PC-9 (cell line): ENCODE measurements at places on chromosomes 11 and 22. TPM values are rescaled to one million over a fixed set of nuclear protein-coding genes. Genes with fewer than 3 reads are reported as not detected.

CCDC73 gene
- not detected in 2 replicates for total RNA-seq

GRAMD1B gene
- total RNA-seq = 3.2 and 5.8 TPM in 2 replicates

FZD4 gene
- 2.6 TPM in 2 replicates for total RNA-seq

GAL3ST1 gene
- total RNA-seq = 0.52 TPM in 1 of 2 replicates, not detected in the other

OAF gene
- 45.6 and 66.1 TPM in 2 replicates for total RNA-seq

C11orf16 gene
- total RNA-seq = not detected in 2 replicates

ZNF408 gene
- total RNA-seq = 13.8 and 16.2 TPM in 2 replicates

LARGE1 gene
- 12.5 and 18.3 TPM in 2 replicates for total RNA-seq

A4GALT gene
- total RNA-seq = 17.1 and 19.3 TPM in 2 replicates

TRIM3 gene
- total RNA-seq = 7.1 and 9.0 TPM in 2 replicates

SEPTIN3 gene
- total RNA-seq = 1.2 and 1.5 TPM in 2 replicates

TMEM126A gene
- total RNA-seq = 17.7 and 26.3 TPM in 2 replicates

RAB36 gene
- total RNA-seq = 5.8 and 6.8 TPM in 2 replicates

VPREB1 gene
- total RNA-seq = not detected in 2 replicates

GDPD4 gene
- not detected in 2 replicates for total RNA-seq

NLRP14 gene
- total RNA-seq = not detected in 2 replicates

ST14 gene
- total RNA-seq = 139 and 141 TPM in 2 replicates

MMP1 gene
- 0.35 TPM in 1 of 2 replicates, not detected in the other for total RNA-seq

LSP1 gene
- 2.5 and 2.6 TPM in 2 replicates for total RNA-seq

CLCF1 gene
- 15.9 and 17.0 TPM in 2 replicates for total RNA-seq

TIMP3 gene
- total RNA-seq = 79.8 and 89.3 TPM in 2 replicates

OR52E8 gene
- total RNA-seq = not detected in 2 replicates

APOL1 gene
- total RNA-seq = 27.0 and 33.0 TPM in 2 replicates

PGA5 gene
- not detected in 2 replicates for total RNA-seq

OR8D1 gene
- not detected in 2 replicates for total RNA-seq

SYT7 gene
- 4.0 and 8.9 TPM in 2 replicates for total RNA-seq

SVIP gene
- total RNA-seq = 21.8 and 34.2 TPM in 2 replicates

SPON1 gene
- 0.48 and 0.70 TPM in 2 replicates for total RNA-seq

RIMBP3B gene
- total RNA-seq = 0.18 TPM in 1 of 2 replicates, not detected in the other

ROBO3 gene
- total RNA-seq = 1.3 and 1.5 TPM in 2 replicates

MOGAT2 gene
- total RNA-seq = not detected in 2 replicates

SNAP29 gene
- total RNA-seq = 13.5 and 17.8 TPM in 2 replicates

GLYAT gene
- total RNA-seq = not detected in 2 replicates

SCUBE2 gene
- total RNA-seq = not detected in 2 replicates

SYT8 gene
- 8.9 and 12.1 TPM in 2 replicates for total RNA-seq

MS4A6A gene
- not detected in 2 replicates for total RNA-seq
